KG1 (cell line): ENCODE measurements at places on chromosomes 16 and 17.

DNA sequence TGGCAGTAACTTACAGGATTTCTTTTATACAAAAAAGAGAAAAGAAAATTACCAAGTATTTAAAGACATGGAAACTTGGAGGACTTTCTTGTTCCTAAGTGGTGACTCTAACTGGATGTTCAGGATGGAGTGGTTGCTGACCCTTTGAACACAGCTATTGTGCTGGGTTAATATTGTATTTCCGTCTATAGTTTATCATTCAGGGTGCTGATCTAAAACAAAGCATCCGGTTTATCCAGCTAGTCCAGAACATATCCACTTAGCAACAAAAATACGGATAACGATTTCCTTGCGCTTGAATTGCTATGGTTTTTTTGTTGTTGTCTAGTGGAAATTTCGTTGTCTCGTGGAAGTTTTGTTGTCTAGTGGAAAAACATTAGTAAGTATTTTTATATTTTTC is 38.2 kb downstream of the SNTB2 start:
- DNase-seq, result no peak

DNA sequence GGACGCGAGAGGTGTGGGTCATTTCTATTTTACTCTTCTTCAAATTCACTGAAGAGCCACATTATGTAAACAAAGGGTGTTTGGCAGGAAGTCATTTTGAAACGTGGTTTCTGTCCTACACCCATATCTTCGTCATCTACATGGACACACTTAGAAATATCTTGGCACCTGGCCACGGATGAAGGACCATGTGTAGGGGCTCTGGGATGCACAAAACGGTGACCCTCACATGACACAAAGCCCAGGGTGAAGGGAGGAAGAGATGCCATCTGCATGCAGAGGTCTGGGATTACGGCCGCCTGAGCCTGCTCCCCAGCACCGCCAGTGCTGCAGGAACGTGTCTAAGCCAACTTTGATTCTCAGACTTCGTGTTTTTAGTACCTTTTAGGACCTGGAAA is 130.2 kb upstream of the CHMP6 start:
- no peak for DNase-seq

GRCh38 chr17:37274461-37274860 is 101.3 kb upstream of the C17orf78 start:
- no peak for DNase-seq

DNA sequence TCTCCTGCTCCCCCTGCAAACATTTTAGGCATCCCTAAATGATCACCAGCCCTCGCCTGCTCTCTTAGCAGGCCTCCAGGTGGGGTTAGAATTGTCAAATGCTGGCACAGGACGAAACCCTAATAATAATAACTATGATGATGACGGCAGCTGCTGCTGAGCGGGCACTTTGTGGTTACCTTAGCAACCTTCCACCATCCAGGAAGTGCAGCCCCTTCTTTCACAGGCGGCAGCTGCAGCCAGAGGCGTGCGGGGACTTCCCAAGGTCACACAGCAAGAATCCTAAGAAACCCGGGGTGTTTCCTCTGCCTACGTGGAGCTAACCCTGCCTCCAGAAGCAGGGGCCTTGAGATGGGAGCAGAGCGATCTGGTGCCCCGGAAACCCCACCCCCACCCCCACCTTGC is 22.4 kb upstream of the EIF1 start:
- DNase-seq, result no peak

- no peak for DNase-seq
Observed at GRCh38 chr17:12618557-12618956, 47.1 kb upstream of the MYOCD start.

GRCh38 chr16:77943801-77944200 is 78.5 kb upstream of the CLEC3A start:
- no peak for DNase-seq
